Transverse colon (tissue), 4 donors: ENCODE measurements at places on chromosomes 3 and 15. TPM values are rescaled to one million over a fixed set of nuclear protein-coding genes. Genes with fewer than 3 reads are reported as not detected.

DNA sequence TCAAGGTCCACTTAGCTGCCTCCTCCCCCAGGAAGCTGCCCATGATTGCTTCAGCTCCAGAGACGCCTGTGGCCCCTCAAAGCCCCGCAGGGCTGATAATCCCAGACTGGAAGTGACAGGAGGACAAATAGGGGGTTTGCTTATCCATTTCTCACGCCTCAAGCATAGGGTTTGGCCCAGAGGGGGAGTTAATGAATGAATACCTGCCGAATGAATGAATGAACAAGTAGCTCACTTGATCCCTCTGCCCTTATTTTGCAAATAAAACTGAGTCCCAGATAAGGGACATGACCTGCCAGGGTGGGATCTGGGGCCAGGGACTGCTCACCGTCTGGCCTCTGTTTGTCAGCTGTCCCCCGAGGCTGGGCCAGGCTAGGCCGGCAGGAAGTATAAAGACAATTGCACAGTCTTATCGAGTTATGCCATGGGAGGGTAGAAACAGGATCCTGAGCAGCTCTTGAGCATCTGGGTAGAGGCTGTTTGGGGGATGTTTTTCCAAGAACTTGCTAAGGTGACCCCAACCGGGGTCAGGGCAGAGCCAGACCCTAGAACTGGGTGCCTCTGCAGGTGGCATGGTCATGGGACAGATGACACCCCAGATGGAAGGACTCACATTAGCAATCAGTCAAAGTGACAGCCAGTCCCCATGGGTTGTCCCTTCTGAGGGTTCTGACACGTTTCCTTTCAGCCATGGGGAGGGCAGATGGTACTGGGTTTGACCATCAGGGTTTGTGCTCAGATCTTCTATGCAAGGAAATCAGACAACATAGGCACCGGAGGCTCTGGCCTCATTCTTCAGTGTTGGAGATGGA is 45.0 kb downstream of the IQSEC1 start:
- no peak for DNase-seq

GRCh38 chr3:22129101-22129500 is 378.1 kb upstream of the ZNF385D start:
- DNase-seq, result no peak

GRCh38 chr15:80127911-80128310 is 24.9 kb upstream of the FAH start:
- DNase-seq, result no peak

- DNase-seq, result no peak
Measured at GRCh38 chr3:172647080-172647479, 63.8 kb downstream of the NCEH1 start.

DNA sequence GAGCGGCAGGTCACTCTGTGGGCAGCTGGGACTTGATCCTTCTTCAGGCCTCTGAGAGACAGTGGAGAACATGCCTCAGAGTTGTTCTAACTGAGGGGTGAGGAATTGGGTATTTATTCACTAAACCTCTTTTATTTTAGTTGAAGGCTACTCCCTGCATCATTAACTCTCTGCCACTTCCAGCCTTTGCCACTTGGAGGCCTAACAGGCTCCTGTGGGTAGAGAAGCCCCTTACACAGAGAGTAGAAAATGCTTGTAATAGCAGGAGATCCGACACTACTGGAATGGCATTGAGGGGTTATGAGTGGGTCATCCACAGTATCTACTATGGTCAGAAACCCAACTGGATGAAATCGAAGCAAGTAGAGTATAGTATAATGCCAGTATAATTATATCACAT is 81.7 kb downstream of the RYR3 start:
- no peak for DNase-seq

DNA sequence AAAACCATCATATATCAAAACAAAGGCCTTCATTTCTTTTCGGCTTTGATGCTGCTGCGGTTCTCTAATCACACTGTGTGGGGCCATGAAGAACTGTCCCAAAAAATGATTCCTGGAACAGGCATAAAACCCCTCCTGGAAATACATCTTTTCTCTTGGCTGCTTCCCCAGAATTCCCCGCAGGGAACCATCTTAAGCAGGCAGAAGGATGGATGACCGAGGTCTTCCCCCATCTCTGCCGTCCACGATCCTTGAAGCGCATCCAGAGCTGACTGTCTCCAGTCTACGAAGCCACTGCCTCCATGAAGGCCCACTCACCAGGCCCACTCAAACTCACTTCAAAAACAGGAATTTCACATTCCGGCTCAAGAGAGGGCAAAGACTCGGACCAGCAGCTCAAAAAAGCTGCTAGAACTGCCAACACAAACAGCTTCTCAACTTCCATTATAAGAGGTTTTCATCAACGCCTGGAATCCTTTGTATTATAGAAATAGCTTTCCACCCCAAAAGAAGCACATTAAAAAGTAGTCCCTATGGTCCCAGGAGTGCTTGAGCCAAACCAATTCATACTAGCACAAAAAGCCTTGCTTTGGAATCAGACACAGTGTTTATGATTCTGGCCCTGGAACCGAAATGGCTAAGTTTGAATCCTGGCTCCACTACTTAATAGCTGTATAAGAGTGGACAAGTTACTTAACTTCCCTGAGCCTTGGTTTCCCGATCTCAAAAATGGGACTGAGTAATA is 487.5 kb upstream of the WNT5A start:
- DNase-seq, result no peak

GRCh38 chr3:9915254-9916141 is 1.4 kb upstream of the IL17RC start:
- DNase-seq, result peak; percentile 77

- DNase-seq, result no peak
Measured at GRCh38 chr3:178063461-178063860, 472.8 kb upstream of the KCNMB2 start.

DNA sequence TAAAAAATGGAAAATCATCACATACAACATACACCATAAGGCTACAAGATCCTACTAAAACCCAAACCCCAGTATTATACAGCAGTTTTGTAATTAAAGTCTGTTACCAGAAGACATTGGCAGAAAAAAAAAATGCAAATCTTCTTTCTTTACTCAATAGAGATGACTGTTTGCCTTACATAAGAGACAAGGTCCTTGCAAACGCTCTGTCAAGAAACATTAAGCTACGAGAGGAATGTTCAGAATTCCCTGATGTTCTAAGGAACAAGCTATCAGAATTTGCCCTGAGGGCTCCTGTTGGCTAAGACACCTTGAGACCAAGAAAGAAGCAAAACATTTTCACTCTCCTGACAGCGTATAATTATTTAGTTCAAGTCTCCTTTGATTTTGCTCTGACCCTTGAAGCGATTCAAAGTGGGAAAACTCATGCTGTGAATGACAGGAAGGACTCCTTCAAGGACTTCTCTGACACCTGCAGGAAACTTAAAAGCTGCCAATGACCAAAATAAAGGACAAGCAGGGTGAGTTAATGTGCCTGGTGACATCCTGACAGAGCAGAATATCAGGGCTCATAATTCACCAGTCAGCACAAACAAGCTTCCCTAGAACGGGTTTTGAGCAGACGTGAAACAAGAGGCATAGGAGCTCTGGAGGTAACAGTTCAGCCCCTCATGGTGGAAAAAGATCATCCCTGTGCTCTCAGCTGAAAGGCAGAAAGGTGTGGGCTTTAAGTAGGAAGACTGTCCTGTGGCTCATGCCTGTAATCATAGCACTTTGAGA is 2.5 kb downstream of the SCAMP2 start:
- DNase-seq, result no peak

- DNase-seq, result no peak
Measured at GRCh38 chr3:129655291-129655700, 48.8 kb upstream of the PLXND1 start.

GRCh38 chr3:12186515-12187286 is 28.0 kb upstream of the TIMP4 start:
- DNase-seq, result no peak

DNA sequence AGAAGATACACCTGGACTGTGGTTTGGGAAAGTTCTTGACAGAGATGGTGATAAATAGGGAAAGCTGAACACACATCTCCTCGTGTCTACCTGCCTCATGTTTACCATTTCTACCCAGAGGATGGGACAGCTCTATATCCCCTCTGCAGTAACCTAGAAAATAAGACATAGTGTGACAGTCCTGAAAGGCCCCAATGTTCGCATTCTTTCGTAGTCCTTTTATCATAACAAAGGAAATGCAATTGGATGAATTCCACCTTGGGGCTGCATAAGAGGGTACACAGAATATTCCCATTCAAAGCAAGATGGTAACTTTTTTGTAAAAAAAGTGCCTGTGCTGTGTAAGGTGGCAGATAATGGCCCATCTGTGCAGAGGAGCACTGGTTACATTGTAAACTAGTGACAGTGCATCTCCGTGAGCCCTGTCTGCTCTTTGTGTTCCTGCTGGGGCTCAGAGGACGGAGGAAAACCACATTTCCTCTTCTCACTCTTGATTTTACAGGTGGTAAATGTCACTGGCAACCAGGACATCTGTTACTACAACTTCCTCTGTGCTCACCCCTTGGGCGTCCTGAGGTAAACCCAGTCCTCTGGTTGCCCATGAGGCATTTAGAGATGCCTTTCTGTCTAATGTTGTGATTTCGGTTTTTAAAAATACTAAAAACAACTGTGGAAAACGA is 74.3 kb downstream of the SIDT1 start:
- DNase-seq, result peak; percentile 26

DNA sequence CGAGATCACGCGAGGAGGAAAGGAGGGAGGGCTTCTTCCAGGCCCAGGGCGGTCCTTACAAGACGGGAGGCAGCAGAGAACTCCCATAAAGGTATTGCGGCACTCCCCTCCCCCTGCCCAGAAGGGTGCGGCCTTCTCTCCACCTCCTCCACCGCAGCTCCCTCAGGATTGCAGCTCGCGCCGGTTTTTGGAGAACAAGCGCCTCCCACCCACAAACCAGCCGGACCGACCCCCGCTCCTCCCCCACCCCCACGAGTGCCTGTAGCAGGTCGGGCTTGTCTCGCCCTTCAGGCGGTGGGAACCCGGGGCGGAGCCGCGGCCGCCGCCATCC is 1.1 kb upstream of the SETD5 start:
- DNase-seq, result peak; percentile 94

The CLDN1 gene
- total RNA-seq, result 0.95 TPM

The PRKAR2A gene
- total RNA-seq, result 59.1 TPM

The KBTBD8 gene
- not detected for total RNA-seq

The MCCC1 gene
- total RNA-seq, result 15.1 TPM

The IMPG2 gene
- 0.14 TPM for total RNA-seq

The CLEC3B gene
- total RNA-seq, result 6.0 TPM

The GUCA1C gene
- not detected for total RNA-seq
